Panc1 (cell line): ENCODE measurements at places on chromosomes 2 and 18. TPM values are rescaled to one million over a fixed set of nuclear protein-coding genes. Genes with fewer than 3 reads are reported as not detected.
A peak's percentile ranks its signal among the peaks of the same experiment; 100 is the strongest.

SAG gene
- not detected for total RNA-seq

RAB27B gene
- total RNA-seq = 3.9 TPM

CHRNA1 gene
- not detected for total RNA-seq

HNRNPA3 gene
- 228 TPM for total RNA-seq

OTOS gene
- not detected for total RNA-seq

SH3BP4 gene
- 133 TPM for total RNA-seq

NHEJ1 gene
- total RNA-seq = 18.2 TPM

COL4A3 gene
- total RNA-seq = 0.18 TPM

TMEM17 gene
- total RNA-seq = 4.1 TPM

GRCh38 chr2:142734231-142734630 is 143.2 kb upstream of the KYNU start:
- H3K36me3 ChIP-seq = no peaks in the 10 kb centered on the region
- no peak overlapping the region for H3K4me3 ChIP-seq
- no peak overlapping the region for H3K27ac ChIP-seq
- no peaks in the 10 kb centered on the region for H3K27me3 ChIP-seq

- no peak overlapping the region for H3K4me3 ChIP-seq
- H3K27me3 ChIP-seq = no peaks in the 10 kb centered on the region
- DNase-seq = no peak
- no peaks in the 10 kb centered on the region for H3K4me1 ChIP-seq
Measured at GRCh38 chr2:25418944-25419677, 77.4 kb upstream of the DNMT3A start.

DNA sequence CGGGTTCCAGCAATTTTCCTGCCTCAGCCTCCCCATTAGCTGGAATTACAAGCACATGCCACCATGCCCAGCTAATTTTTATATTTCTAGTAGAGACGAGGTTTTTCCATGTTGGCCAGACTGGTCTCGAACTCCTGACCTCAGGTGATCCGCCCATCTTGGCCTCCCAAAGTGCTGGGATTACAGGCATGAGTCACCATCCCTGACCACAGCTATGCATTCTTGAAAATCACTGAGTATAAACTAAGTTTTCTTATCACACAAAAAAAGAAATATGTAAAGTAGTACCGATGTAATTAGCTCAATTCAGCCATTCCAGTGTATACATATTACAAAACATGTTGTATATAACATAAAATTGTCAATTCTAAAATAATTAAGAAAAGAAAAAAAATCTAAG is 232.7 kb downstream of the MBD2 start:
- H3K4me1 ChIP-seq = no peaks in the 10 kb centered on the region
- no peaks in the 10 kb centered on the region for H3K36me3 ChIP-seq
- no peaks in the 10 kb centered on the region for H3K27me3 ChIP-seq
- H3K4me3 ChIP-seq = no peak overlapping the region

- no peak overlapping the region for H3K27ac ChIP-seq
- H3K36me3 ChIP-seq = no peaks in the 10 kb centered on the region
- DNase-seq = no peak
- no peaks in the 10 kb centered on the region for H3K4me1 ChIP-seq
Measured at GRCh38 chr2:62147610-62148301, 48.2 kb upstream of the B3GNT2 start.

GRCh38 chr18:2396162-2396505 is 175.2 kb downstream of the METTL4 start:
- no peaks in the 10 kb centered on the region for H3K27me3 ChIP-seq
- no peak for DNase-seq
- H3K27ac ChIP-seq = no peak overlapping the region
- no peaks in the 10 kb centered on the region for H3K4me1 ChIP-seq
- H3K4me3 ChIP-seq = no peak overlapping the region
- H3K36me3 ChIP-seq = no peaks in the 10 kb centered on the region; the same call in 1 of the 2 replicates

DNA sequence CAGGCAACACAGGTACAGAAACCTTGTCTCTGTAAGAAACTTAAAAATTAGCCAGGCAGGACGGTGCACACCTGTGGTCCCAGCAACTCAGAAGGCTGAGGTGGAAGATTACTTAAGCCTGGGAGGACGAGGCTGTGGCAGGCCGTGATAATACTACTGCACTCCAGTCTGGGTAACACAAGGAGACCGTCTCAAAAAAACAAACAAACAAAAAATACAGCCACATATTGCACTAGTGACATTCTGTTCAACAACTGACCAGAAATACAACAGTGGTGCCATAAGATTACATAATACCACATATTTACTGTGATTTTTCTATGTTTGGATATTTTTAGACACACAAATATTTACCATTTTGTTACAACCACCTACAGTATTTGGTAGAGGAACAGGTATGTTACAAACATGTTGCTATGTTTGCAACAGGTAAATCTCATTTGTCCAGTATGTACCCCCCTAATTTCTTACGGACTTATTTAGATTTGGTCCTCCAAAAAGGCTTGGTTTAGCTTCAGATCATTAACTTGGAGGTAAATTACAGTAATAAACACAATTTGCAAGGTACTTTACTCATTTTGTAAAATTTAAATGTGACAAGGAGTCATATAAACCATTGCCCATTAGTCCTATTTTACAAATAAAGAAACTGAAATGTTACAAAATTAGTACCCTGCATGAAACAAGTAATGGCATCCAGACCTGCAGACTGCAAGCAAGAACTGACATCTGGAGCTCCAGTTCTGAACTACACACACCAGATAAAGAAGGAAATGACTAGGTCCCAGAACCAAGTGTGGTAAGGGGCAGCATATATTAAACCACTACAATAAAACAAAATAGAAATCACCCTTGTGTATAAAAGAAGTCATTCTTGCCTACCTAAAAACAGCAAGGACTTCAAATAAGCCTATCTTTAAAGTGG is 36.8 kb downstream of the TRIP12 start:
- H3K27me3 ChIP-seq = no peaks in the 10 kb centered on the region
- H3K27ac ChIP-seq = no peak overlapping the region
- DNase-seq = no peak
- peaks cover 7% of the 10 kb centered on the region; the same call in 1 of the 2 replicates for H3K4me1 ChIP-seq

- H3K4me3 ChIP-seq = no peak overlapping the region
- H3K36me3 ChIP-seq = no peaks in the 10 kb centered on the region
- no peak for DNase-seq
- H3K27me3 ChIP-seq = no peaks in the 10 kb centered on the region
- no peak overlapping the region for H3K27ac ChIP-seq
Measured at GRCh38 chr2:190352668-190353536, 9.5 kb downstream of the INPP1 start.

DNA sequence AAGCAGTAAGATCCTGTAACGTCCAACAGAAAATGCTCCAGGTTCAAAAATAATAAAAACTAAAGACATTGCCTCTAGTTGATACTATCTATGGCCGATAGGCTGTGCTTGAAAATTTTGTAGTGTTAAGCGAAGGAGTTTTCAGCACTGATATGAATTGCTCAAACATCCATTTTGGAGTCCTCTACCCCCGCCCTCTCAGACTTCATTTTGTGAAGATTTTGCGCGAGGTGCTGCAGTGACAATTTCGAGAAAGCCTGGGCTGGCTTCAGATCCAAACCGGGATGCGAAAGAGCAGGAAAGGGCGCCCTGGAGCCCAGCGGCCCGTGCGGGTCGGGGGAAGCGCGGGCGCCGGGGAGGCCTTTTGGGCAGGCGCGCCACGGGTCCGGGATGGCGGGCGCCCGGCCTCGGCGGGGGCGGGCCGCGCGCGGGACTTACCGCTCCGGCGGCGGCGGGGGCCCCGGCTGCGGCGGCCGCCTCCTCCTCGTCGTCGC is 1.8 kb downstream of the SP3 start:
- H3K27ac ChIP-seq = peak overlapping the region; percentile 98
- no peaks in the 10 kb centered on the region for H3K27me3 ChIP-seq
- peaks cover 29% of the 10 kb centered on the region for H3K4me1 ChIP-seq

GRCh38 chr18:2916184-2916583 is 69.4 kb downstream of the EMILIN2 start:
- H3K4me1 ChIP-seq = no peaks in the 10 kb centered on the region
- no peak overlapping the region for H3K4me3 ChIP-seq
- DNase-seq = no peak
- peaks cover 3% of the 10 kb centered on the region for H3K36me3 ChIP-seq
- H3K27ac ChIP-seq = no peak overlapping the region

GRCh38 chr2:46873604-46874068 is 42.0 kb downstream of the MCFD2 start:
- no peaks in the 10 kb centered on the region for H3K27me3 ChIP-seq
- peak; percentile 89 for DNase-seq
- no peaks in the 10 kb centered on the region for H3K36me3 ChIP-seq
- H3K4me1 ChIP-seq = peaks cover 25% of the 10 kb centered on the region

DNA sequence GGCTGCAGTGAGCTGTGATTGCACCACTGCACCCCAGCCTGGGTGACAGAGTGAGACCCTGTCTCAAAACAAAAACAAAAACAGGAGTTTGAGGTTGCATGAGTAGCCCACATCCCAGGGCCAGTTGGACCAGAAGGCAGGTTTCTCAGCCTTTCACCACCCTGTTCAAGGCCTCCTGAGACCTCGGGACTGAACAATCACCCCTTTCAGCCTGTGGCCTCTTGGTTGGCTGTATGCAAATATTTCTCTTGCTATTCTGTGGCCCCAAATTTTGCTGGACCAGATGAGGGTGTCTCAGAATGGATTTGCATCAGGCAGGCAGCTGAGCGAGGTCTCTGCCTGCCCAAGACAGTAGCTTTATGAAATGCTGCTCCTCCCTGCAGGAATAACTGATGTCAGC is 56.9 kb downstream of the DPYSL5 start:
- no peaks in the 10 kb centered on the region for H3K36me3 ChIP-seq
- peaks cover 3% of the 10 kb centered on the region; the same call in 1 of the 2 replicates for H3K27me3 ChIP-seq
- no peak overlapping the region for H3K27ac ChIP-seq
- H3K4me3 ChIP-seq = no peak overlapping the region
- no peaks in the 10 kb centered on the region for H3K4me1 ChIP-seq

- H3K4me1 ChIP-seq = no peaks in the 10 kb centered on the region; the same call in 1 of the 2 replicates
- no peak overlapping the region for H3K4me3 ChIP-seq
- no peak overlapping the region for H3K27ac ChIP-seq
- no peaks in the 10 kb centered on the region for H3K36me3 ChIP-seq
Measured at GRCh38 chr2:207632575-207633493, 7.6 kb upstream of the METTL21A start.

- no peaks in the 10 kb centered on the region for H3K36me3 ChIP-seq
- no peaks in the 10 kb centered on the region for H3K27me3 ChIP-seq
- 0 out of 2 replicates have a peak, but pooled peaks cover 4% of the 10 kb centered on the region for H3K4me1 ChIP-seq
- no peak overlapping the region for H3K4me3 ChIP-seq
- H3K27ac ChIP-seq = no peak overlapping the region
Measured at GRCh38 chr2:75100011-75100800, 99.1 kb downstream of the TACR1 start.

GRCh38 chr2:64700133-64700809 is 46.6 kb upstream of the SERTAD2 start:
- H3K4me3 ChIP-seq = no peak overlapping the region
- no peaks in the 10 kb centered on the region for H3K27me3 ChIP-seq
- no peak overlapping the region for H3K27ac ChIP-seq
- DNase-seq = no peak

DNA sequence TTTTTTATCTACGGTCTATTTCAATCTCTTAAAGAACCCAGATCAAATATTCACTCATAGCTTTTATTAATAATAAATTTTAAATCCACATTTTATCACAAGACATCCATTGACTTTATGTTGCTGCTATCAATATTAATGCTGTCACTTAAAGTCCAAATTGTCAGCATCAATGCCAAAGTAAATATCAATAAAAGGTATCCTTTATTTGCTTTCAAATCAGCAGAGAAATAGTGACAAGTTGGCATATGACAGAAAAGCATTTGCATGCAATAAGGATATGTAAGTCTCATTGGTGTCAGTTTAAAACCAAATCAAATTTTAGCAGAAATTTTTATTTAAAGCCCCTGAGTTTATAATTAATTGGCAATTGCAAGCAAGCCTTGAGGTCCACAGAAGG is 775.4 kb downstream of the ADCYAP1 start:
- no peak overlapping the region for H3K27ac ChIP-seq
- no peaks in the 10 kb centered on the region for H3K36me3 ChIP-seq
- no peak for DNase-seq
- H3K4me3 ChIP-seq = no peak overlapping the region

GRCh38 chr2:41741951-41742595 is 305.7 kb upstream of the PKDCC start:
- no peak for DNase-seq
- no peaks in the 10 kb centered on the region for H3K36me3 ChIP-seq
- no peaks in the 10 kb centered on the region; the same call in 1 of the 2 replicates for H3K27me3 ChIP-seq
- no peaks in the 10 kb centered on the region for H3K4me1 ChIP-seq
- H3K4me3 ChIP-seq = no peak overlapping the region
